CD4-positive, alpha-beta T cell treated with Interleukin-4 for 4 hours (primary cell): ENCODE measurements at places on chromosomes 6 and 20.

GRCh38 chr6:42402184-42402583, 49.5 kb downstream of the TRERF1 start:
- DNase-seq: peak; percentile 73

- no peak for DNase-seq
These were observed 99.1 kb downstream of the ADGB start for GRCh38 chr6:146697921-146698320.

DNA sequence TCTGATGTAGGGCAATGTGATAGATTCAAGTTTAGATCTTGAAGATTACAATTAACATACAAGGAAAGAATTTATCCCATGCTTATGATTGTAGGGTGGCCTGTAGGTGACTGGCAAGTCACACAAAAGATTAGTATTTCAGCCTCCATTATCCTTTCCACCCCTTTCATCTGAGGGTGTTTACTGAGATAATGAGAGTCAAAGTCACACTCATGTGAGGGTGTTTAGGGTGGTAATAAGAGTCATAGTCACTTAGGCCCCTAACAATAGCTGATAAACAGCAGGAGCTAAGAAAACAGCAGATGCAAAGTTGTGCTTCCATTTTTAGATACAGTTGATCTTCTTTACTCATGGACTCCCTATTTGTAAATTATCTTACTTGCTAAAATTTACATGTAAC, 11.4 kb downstream of the FAM184A start:
- no peak for DNase-seq

GRCh38 chr6:2505624-2506023, 245.1 kb downstream of the MYLK4 start:
- DNase-seq: no peak

DNA sequence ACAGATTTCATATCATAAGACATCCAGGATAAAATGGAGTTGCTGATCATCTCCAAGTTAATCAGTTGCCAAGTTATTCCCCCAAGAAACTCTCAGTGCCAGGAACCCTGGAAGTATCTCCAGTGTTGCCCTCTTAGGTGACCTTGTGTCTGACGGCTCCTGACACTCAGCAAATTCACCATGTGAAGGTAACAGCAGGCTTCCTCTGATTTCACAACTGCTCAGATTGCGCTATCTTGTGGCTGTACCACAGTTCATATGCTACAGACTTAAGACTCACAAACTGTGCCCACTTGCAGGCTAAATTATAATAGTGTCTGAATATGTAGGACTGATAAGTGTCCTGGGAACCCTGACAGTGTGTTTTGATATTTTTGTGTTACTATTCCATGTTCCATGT, 186.6 kb upstream of the OPRM1 start:
- no peak for DNase-seq

- DNase-seq: no peak
These were observed 82.2 kb upstream of the OPRM1 start for GRCh38 chr6:153956808-153957207.

- no peak for DNase-seq
These were observed 146.2 kb downstream of the VEGFA start for GRCh38 chr6:43915986-43916923.

DNA sequence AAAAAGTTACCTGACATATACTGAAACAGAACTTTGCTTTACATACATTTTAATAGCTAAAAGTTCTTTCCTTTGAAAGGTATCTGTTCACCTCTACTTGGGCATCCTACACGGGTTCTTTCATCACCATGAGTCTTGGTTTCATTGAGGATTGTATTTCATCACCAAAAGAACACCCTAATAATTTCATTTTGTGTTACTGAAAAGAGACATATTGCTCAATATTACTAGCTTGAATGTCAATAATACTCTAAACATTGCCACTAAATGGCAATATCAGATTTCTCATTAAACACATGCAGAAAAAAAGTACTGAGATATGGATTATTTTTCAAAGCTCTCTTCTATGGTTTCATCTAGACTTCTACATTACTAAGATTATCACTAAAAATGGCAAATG, 30.8 kb downstream of the MAN1A1 start:
- no peak for DNase-seq

GRCh38 chr6:167910652-167911051, 83.9 kb downstream of the AFDN start:
- DNase-seq: no peak

DNA sequence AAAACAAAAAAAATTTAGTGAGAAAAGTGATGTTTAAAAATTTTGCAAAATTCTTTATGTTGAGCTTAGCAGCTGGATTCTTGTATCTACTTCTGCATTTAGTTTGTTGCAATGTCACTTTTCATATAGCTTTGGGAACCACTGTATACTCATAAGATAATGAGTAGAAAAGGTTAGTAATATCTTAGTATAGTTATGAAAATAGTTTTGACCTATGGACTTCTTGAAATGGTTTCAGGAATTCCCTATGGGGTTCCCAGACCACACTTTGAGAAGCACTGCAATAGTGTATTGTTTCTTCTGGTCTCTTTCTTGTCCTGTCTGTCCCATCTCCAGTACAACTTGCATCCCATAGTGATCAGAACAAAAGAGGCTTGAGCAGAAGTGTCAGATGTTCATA, 29.4 kb downstream of the PPP1R16B start:
- DNase-seq: no peak

DNA sequence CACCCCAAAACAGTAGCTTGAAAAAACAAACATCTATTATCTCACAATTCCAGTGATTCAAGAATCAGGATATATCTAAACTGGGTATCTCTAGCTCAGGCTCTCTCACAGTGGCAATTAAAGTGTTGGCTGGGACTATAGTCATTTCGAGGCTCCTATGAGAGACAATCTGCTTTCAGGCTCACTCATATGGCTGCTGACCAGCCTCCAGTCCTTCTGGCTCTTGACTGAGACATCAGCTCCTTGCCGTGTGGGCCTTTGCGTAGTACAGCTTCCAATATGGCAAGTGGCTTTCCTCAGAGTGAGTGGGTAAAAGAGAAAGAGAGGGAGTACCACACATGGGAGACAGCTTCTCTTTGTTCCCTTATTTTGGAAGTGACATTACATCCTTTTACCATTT, 327.2 kb downstream of the CENPW start:
- DNase-seq: no peak
